GM12864 (cell line): ENCODE measurements at places on chromosomes 12 and 14.

- no peak for DNase-seq
Measured at GRCh38 chr14:92407410-92407809, 84.4 kb downstream of the SLC24A4 start.

DNA sequence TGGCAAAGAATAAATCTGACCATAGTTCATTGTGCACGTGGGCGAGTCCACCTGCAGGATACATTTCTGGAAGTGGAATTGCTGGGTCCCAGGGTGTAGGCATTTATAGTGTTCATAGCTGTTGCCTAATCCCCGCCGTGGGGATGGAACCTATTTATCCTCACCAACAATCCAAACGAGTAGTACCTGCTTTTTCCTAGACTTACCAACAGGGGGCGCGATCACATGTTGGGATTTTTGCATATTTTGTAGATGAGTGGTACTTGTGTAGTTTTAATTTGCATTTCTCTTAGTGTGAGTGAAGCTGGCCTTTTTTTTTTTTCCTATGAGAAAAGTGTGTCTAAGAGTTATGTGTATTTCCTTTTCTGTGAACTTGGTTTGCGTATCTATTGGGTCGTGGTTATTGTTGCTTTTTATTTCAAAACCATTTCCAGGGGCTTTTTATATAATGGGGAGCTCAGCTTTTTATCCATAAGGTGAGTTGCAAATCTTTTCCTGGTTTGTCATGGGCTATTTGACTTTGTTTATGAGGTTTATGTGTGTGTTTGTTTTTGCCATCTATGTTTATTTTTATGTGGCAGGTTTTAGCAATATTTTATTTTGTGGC lies 67.2 kb downstream of the CCDC92 start:
- DNase-seq = no peak

DNA sequence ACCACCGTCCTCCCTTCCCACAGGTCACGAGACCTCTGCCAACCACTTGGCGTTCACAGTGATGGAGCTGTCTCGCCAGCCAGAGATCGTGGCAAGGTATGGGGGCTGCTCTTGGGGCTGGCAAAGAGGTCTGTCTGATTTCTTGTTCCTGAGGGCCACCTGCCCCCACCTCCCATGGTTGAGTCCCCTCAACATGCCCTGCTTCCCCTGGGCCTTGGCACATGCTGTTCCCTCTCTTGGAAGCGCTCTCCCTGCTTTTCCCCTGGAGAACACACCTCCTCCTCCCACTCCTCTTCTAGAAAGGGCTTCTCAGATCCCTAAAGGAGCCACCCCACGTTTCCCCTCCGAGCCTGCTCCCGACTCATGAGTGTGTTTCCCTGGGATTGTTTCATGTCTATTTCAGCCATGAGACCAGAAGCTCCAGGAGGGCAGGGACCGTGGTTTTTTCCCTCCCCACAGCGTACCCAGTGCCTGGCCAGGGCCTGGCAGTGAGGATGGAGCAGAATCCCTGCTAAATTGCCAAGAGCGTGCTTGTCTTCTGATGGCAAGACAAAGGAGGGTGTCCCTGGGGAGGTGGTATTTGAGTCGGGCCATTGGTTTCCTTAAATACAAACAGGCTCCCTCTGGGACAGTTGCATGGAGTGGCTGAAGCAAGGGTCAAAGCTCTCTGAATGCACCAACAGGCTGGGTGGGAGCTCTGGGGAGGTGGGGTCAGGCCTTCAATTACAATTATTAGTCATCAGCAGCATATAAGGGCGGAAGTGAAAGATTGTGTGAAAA lies 34.1 kb downstream of the CYP46A1 start:
- peak; percentile 18 for DNase-seq

- no peak for DNase-seq
Measured at GRCh38 chr12:95962222-95962621, 19.1 kb downstream of the AMDHD1 start.

GRCh38 chr14:40987481-40987880 lies 619.2 kb upstream of the LRFN5 start:
- DNase-seq = no peak
